HCT116 (cell line): ENCODE measurements at places on chromosomes 1 and 21. TPM values are rescaled to one million over a fixed set of nuclear protein-coding genes. Genes with fewer than 3 reads are reported as not detected.

DNA sequence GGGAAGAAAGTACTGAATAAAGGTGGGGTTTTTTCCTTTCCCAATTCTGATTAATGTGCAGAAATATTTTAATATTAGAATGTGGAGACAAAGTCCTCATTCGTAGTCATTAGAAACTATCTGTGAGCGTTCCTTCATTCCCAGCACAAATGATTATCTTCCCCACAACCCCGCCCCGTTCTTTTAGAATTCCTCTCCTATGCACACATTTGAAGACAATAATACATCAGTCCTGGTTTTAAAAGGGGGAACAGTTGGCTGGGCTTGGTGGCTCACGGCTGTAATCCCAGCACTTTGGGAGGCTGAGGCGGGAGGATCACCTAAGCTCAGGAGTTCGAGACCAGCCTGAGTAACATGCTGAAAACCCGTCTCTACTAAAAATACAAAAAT, 876 bp downstream of the ALDH9A1 start:
- H3K36me3 ChIP-seq = no peaks in the 10 kb centered on the region
- peaks cover 12% of the 10 kb centered on the region for H3K4me1 ChIP-seq

Gene ADAMTS1
- total RNA-seq = 0.98 TPM

DNA sequence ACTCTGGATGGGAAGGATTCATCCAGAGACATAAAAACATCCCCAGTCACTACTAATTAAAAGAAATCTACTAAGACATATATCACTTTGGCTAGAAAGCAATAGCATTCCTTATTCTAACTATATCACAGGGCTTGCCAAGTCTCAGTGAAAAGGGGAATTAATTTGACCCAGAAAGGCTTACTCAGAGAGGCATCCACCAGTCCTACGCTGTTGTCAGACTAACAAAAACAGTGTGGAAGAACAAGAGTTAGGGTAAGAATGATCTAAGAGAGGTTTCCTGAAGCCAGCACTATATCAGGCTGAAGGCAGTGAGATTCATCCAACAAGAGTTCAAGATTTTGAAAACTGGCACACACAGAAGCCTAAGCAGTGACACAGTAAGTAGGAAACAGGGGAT, 126.1 kb downstream of the GDAP2 start:
- DNase-seq = no peak
- no peaks in the 10 kb centered on the region for H3K4me1 ChIP-seq
- no peaks in the 10 kb centered on the region for H3K36me3 ChIP-seq
- H3K27ac ChIP-seq = no peak overlapping the region

Gene OR10J1
- total RNA-seq = not detected

DNA sequence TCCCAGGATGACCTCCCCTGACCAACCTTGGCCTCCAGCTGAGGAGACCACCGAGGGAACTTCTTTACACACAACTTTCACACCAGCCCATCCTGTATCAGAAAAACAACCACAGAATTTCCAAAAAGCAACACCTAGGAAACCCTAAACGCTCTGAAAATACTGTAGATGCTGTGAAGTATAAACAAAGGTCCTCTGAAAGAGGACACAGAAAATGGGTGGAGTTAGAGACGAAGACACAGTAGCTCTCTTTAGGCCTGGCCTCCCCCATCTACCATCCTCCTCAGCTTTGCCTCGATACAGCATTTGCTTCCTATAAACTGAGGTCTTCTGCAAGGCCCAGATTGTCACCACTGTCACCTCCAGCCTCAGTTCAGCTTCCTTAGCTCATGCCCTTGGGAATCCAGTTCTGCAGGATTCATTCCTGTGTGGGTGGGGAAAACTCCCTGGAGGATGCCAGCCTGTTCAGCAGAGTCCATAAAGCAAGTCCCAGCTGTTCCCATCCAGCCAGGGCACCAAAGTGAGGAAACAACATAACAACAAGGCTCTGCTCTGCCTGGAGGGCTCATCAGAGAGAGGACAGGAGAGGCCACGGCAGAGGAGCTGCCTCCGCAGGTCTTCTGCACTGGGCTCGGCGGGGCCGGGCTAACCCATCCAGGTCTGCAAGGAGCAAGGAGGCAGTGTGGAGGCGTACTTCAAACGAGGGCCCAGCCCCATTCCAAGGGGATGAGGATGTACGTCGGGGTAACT, 15.0 kb downstream of the PIK3C2B start:
- no peaks in the 10 kb centered on the region for H3K36me3 ChIP-seq
- H3K27ac ChIP-seq = peak overlapping the region; percentile 33
- peaks cover 70% of the 10 kb centered on the region for H3K4me1 ChIP-seq
- no peaks in the 10 kb centered on the region for H3K27me3 ChIP-seq
- peak overlapping the region; percentile 40 for H3K4me3 ChIP-seq

Gene OR2L5
- not detected for total RNA-seq

DNA sequence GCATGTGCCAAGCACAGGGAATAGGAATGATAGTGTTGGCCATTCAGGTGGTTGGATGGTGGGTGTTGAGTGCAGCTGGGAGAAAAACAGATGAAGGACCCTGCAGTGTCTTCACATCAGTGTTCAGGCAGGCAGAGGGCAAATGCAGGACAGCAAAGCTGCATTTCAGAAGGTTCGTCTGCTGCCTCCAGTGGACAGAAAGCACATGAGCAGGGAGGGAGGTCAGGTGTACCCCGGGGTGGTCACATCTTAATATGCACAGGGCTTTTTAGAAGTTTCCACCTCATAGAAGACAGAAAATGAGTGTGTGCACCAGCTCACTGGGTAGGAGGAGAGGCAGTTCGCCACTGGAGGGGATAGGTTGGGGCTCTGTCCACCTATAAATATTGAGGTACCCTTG, 184.9 kb downstream of the SLC35F3 start:
- DNase-seq = no peak
- H3K36me3 ChIP-seq = no peaks in the 10 kb centered on the region
- no peak overlapping the region for H3K27ac ChIP-seq
- H3K4me1 ChIP-seq = no peaks in the 10 kb centered on the region
- H3K27me3 ChIP-seq = no peaks in the 10 kb centered on the region

- H3K27me3 ChIP-seq = peaks cover 55% of the 10 kb centered on the region
- H3K4me1 ChIP-seq = peaks cover 7% of the 10 kb centered on the region; the same call in 1 of the 2 replicates
- no peak overlapping the region for H3K4me3 ChIP-seq
- no peaks in the 10 kb centered on the region for H3K36me3 ChIP-seq
- no peak for DNase-seq
- H3K27ac ChIP-seq = no peak overlapping the region
Observed at GRCh38 chr1:18535391-18536210, 54.9 kb downstream of the KLHDC7A start.

DNA sequence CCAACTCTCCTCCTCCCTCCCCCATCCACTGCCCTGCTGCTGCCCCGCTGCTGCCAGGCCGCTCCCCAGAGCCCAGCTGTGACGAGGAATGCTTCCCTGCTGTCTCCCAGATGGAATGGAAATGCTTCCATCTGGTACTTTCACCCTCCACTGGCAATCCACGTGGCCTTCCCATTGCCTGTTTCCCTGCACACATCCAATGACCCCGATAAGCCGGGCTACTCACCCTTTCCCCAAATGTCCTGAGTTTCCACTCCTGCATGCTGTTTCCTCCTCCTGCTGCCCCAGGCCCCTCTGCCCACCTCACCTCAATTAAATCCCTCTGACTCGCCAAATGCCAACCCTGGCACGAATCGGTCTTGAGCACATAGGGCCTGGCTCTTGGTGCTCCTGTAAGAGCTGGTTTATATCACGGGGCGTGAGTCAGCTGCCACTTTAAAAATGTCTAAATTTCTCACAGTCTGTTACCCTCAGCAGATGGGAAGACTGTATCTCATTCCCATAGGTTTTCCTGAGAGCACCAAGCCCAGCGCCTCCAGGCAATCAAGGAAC, 36.4 kb downstream of the MRAP start:
- H3K4me1 ChIP-seq = peaks cover 8% of the 10 kb centered on the region
- H3K4me3 ChIP-seq = no peak overlapping the region
- no peak overlapping the region for H3K27ac ChIP-seq
- no peaks in the 10 kb centered on the region for H3K27me3 ChIP-seq

Gene CCDC27
- not detected for total RNA-seq

Gene SPRR2E
- not detected for total RNA-seq
